AML-193 (cell line): ENCODE measurements at places on chromosomes 3 and 15.

GRCh38 chr15:59438625-59439290, 772 bp downstream of the FAM81A start:
- DNase-seq, result no peak

DNA sequence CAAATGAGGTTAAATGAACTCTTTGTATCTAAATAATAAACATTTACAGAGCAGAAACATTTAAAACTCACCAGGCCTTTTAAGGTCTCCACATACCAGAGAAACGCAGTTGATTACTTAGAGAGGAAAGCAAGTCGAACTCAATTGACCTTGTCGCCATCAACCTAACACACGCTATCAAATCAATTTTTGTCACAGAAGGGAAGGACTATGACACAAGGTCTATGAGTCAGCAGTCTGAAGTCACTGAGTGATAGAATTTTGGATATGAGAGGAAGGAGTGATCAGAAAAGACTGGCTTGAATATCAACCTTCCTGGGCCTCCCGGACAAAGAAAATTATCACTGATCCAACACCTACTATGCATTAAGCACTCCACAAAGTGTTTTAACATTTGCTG, 514.4 kb upstream of the ZNF385D start:
- DNase-seq, result no peak

GRCh38 chr15:68431037-68431791, 749 bp downstream of the ITGA11 start:
- DNase-seq, result no peak

DNA sequence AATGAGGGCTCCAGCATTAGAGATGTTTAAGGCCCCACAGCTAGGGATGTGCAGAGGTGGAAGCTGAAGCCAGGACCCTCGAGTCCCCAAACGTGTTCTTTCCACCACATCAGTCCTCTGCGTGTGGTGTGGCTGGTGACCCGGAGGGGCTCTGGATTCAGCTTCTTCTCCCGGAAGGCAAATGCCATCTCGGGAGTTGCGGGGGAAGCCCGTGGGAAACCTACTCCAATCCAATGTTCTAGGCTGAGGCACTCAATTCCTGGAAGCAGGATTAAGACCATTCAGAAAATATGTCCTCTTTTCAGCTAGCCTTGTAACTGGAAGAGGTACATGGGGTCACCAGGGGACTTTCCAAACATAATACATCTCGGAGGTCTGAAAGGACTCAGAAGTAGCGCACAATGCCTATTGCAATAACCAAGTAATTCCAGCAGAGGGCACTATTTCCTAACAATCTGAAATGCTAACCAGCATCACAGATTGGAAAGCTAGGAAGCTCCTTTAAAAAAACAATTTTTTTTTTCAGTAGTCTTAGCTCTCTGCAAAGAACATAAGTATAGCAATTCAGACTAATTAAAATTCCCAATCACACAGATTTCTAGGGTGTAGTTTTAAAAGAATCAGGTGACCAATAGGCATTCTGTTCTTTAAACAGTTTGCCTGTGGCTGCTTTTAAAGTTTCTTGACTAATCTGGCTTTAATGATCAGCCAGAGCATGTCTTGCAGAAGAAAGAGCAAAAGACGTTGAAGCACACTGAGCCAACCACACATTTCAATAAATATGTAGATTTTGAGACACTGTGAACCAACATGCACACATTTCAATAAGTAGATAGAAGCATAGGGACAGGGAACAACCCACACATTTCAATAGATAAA, 36.1 kb downstream of the BNC1 start:
- DNase-seq, result peak; percentile 24

DNA sequence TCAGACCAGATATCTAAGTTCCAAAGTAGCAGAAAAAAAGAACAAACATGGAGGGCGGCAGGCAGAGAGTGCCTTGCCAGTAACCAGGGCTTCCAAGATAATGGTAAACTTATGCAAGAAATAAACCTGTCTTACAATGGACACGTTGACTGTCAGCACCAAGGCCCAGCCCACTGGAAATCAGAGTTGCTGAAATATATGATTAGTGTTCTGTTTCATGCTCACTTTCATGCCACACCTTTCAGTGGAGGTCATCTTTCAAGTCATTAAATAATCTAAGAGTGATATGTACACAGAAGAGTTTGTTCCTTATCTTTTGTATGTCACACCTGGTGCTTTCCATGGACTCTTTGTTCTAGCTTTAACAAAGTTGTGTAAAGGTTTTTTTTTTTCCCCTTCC, 358.1 kb downstream of the MECOM start:
- DNase-seq, result no peak

DNA sequence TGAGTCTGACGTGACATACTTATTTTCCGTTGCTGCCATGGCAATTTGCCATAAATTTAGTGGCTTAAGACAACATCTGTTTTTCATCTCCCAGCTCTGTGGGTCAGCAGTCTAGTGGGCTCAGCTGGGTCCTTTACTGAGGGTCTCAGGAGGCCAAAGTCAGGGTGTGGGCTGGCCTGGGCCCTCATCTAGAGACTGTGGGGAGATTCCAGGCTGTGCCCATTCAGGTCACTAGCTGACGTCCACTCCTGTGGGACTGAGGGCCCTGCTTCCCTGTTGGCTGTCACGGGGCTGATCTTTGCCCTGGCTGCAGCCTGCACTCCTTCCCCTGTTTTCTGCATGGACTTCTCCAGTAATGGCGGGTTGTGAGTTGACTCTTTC, 19.1 kb downstream of the FGD5 start:
- DNase-seq, result no peak

DNA sequence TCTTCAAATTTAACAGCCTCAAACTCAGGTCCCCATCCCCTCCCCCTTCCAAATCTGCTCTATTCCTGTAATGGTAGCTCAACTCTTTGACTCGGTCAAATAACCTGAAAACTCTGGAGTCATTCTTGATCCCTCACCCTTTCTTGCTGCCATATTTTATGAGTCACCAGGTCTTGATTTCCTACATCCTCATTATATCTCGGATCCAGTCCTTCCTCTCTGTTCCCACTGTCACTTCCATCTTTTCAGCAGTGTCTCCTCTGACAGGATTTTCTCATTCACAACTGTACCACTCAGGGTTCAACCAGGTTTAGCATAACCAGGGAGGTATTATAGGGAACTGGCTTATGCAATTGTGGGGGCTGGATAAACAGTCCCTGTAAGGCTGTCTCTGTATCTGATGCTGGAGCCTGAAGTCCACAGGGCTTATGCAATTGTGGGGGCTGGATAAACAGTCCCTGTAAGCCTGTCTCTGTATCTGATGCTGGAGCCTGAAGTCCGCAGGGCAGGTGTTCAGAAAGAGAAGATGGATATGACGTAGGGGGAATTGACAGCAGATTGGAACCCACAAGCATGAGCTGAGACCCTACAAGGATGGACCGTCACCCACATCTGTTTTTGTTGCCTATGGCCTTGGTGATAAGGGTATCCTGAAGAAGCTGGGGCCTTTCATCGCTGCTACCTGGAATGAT, 9.1 kb upstream of the FETUB start:
- no peak for DNase-seq

DNA sequence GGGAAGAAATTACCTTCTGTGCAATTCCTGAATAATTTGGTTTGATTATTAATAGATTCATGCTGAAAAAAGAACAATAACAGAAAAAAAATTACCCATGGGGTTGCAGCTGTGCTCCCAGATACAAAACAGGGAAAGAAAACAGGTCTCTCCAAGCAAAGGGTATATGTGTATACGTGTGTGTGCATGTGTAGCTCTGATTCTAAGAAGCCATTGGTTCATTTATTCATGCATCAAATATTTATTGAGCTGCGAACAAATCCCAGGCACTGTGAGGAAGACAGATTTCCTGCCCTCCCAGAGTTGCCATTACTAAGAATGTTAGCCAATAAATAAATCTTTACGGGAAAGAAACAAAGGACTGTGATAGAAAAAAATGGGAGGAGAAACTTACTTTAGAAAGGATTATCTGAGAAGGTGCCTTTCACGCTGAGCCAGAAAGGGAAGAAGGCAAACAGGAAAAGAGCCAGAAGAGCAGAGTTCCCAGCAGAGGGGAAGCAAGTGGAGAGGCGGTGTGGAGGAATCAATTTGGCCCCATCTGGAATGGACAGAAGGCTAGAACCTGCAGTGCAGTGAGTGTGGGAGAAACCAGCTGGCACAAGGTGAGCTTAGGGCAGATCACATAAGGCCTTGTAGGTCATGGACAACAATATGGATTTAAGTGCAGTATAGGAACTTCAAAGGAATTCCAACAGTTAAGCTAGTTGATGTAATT, 20.7 kb downstream of the CHL1 start:
- no peak for DNase-seq

GRCh38 chr3:14162178-14162577, 16.2 kb downstream of the XPC start:
- DNase-seq, result peak; percentile 59

DNA sequence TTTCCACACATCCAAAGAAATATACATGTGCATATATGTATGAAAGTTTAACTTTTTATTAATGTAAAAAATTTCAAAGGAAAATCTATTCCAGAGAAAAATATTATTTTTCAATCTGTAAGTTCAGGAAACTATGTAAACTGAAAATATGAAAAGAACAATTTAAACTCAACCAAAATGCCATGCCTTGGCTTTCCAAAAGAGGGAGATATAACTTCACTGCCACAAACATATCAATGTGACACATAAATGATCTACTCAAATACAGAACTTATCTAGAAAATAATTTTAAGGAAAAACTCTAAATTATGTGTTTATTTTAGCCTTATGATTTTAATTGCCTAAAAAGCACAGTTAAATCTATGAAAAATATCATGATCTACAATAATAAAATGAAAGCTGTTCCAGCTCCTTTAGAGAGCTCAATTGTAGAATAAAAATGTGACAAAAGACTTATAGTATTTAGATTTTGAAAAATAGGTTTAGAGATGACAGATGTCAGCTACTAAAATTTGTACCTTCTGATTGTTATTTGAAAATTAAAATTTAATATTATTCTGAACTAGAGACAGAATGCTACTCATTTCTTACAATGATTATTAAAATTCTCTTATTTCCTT, 94.8 kb downstream of the GBE1 start:
- DNase-seq, result peak; percentile 46

DNA sequence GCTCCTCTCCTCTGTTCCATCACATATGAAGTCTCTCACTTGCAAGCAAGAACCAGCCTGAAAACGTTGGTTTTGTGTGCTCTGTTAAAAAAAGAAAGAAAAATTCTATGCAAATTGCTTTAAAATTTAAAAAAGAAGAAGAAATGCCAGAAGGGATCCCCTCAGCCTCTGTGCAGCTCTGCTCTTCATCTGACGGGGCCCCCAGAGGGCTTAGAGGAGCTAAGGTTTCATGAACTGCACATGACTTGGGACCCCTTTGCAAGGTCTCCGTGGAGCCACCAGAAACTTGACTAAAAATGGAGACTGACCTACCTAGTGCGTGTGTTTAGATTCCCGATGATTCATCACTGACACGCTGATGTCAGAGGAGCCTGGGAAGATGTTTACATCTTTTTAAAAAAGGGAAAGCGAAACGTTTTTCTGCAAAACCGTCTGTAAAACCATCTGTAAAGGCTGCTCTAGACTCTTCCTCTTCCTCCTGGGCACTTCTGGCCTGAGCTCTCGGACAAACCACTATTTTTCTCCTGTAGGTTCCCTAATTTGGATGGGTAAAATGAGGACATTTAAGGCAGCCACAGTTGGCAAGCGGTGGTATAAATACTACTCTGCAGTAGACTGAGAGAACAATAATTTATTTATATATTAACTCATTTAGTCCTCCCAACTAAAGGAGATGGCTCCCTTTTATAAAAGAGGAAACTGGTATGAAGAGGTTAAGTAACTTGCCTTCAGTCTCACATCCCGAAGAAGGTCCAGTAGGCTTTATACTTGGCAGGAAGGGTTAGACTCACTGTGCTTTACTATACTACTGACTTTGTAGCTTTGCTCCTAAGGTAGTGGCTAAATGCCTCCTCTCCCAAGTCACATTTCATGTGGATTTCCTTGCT, 67.2 kb upstream of the POLG start:
- DNase-seq, result peak; percentile 85

DNA sequence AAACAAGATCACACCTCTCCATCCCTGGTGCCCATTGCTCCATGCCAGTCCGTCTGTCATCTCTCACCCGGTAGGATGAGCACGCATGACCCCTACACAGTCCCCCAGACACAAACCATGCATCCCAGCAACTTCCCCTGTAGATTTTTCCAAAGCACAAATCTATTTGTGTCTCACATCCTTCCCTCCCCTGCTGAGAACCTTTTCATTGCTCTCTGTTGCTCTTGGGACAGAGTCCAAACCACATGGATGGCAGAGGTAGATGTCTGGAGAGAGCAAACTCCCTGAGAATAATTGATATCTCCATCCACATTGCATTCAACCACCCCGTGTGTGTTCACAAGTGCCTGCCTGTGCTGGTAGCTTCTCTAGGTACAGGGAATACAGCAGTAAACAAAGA, 29.9 kb upstream of the LRTM1 start:
- DNase-seq, result no peak

DNA sequence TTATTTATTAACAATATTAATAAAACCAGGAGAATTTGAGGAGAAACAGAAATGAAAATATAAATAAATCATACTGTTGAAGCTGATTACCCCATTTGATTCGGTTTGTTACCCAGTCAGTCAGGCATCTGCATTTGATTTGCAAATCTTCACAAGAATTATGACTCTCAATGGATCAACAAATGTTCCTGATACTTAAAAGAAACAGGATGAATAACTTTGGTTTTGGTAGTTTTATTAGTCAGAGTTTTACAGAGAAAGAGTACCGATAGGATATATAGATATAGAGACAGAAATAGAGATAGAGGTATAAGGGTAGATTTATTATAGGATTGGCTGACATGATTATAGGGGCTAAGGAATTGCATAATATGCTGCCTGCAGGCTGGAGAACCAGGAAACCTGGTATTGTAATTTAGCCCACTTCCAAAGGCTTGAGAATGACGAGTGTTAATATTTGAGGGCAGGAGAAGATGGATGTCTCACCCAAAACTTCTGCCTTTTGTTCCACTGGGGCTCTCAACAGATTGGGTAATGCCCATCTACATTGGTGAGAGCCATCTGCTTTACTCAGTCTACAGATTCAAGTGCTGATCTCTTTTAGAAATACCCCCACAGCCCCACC, 241.6 kb upstream of the COL8A1 start:
- no peak for DNase-seq

DNA sequence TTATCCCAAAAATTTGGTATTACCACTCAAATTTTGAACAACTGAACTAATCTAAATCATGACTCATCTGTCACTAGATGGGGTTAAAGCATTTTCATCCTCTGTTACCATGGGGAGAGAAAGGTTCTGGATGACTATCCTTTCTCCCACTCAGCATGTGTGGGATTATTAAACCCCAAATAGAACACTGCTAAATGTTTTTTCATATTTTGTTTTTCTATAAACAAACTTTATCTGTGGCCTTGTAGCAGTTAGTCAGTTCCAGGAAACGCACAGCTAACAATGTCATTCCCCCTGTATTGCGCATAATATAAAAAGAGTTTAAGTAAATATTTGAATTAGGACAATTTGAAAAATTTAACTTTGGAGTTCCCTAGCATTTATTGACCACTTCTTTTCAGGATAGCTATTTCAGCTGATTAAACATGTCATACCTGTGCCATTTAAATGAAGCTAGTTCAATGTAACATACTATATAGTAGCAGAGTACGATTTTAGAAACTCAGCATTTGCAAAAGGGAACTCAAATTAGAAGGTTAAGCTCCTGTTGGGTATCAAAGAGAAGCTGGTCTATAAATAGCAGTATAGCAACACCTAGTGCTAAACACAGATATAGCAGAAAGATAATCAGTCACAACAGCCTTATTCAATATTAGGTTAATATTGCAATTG, 9.2 kb upstream of the TMEM212 start:
- peak; percentile 94 for DNase-seq

GRCh38 chr3:182904164-182904563, 76.2 kb downstream of the DCUN1D1 start:
- no peak for DNase-seq

GRCh38 chr15:78072080-78072892, 5.2 kb downstream of the TBC1D2B start:
- peak; percentile 31 for DNase-seq
